LoVo (cell line): ENCODE measurements at places on chromosomes 2 and 18.

- DNase-seq, result peak; percentile 17
Measured at GRCh38 chr2:173079973-173080860, 4.6 kb downstream of the MAP3K20 start.

- no peak for DNase-seq
Measured at GRCh38 chr18:708096-708495, 4.3 kb downstream of the ENOSF1 start.

DNA sequence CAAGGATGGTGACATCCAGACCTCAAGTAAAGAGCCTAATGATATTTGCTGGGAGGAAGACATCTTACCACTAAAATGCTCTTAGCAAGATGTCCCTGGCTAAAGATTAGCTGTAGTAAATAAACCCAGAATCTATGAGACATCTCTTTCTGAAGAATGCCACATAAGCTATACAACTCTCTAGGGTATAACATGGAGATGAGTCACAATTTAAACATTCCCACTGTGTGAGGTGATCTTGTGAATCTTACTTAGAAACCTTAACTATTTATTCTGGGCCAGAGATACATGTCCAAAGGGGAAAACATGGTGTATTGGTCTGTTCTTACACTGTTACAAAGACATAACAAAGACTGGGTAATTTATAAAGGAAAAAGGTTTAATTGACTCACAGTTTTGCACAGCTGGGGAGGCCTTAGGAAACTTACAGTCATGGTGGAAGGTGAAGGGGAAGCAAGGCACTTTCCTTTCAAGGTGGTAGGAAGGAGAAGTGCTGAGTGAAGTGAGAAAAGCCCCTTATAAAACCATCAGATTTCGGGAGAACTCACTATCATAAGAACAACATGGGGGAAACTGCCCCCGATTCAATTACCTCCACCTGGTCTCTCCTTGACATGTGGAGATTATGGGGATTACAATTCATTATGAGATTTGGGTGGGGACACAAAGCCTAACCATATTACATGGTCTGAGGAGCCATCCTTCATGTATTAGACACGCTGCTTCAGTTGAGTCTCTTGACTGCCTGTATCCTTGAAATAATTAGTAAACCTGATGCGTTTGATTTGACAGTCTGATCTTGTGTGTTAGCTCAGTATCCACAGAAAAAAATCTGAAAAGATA is 17.1 kb downstream of the KRCC1 start:
- DNase-seq, result peak; percentile 46

- no peak for DNase-seq
Measured at GRCh38 chr18:28875059-28875458, 698.1 kb upstream of the CDH2 start.

DNA sequence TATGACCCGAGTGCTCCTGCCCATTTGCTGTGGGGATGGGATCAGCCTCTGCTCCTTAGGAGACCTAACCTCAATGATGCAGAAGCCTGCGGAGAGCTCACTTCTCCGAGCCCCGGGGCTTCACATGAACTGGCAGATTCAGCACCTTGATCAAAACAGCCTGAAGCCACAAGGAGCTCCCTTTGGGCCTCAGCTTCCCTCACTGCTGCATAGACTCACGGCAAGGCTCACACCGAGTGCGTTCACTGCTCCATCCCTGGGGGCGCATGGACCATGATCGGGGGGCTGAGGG is 33.0 kb downstream of the CRACDL start:
- DNase-seq, result no peak

GRCh38 chr2:238521870-238522269 is 95.1 kb downstream of the ASB1 start:
- DNase-seq, result no peak

DNA sequence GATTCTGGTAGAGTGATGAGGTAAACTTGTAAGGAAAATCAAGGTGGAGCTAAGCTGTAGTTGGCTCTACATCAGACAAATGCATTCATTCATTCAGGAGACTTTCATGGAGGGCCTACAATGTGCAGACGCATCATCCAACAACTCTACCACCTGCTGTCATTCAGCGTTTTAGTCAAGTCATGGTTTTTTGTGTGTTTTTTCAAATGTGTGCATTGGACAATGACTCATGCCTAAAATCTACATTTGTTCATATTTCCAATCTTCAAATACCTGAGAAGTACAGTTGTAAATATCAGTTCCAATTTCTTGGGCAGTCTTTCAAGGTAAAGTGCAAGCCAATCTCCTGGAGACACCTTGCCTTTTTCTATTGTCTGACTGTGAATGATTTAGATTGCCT is 108.0 kb upstream of the LGALSL start:
- DNase-seq, result no peak

- DNase-seq, result no peak
Measured at GRCh38 chr2:132400901-132401240, 15.7 kb upstream of the GPR39 start.

DNA sequence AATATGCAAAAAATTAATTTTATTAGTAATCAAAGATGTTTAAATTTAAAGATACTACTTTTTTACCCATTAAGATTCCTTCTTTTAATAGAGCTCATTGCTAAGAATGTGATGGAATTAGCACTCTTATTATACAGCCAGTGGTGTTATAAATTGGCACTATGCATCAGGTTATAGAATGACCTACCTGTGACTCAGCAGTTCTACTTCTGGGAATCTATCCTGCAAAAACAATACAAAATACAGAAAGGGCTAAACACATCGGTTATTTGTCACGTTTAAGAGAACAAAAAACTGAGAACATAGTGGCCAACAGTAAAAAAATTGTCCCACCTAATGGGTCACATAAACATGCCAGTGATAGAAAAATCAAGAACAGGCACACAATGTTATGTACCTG is 9.4 kb upstream of the ADD2 start:
- DNase-seq, result no peak

GRCh38 chr2:29000481-29000880 is 19.4 kb downstream of the TOGARAM2 start:
- no peak for DNase-seq

- DNase-seq, result no peak
Measured at GRCh38 chr18:36734596-36734995, 94.2 kb downstream of the TPGS2 start.

DNA sequence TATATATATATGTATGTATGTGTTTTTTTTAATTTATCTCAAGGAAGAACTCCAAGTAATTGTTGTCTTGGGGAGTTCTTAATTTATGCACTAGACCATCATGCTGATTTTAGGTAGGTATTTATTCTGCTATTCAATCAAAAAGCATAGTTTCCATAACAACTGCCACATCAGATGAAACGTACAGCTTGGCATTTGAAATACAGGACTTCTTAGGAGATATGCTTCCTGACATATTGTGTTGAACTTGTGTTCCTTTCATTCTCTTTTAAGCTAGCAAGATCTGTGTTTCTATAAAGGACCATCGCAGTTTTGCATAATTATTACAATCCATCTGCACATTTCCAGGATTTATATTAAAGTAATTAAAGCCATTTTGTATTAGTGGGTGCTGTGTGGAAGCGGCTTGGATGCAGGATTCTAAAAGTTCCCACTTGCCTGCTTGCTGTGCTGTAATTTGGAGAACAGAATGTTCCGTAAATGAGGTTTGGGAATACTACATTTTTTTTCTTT is 343.5 kb upstream of the FANCL start:
- DNase-seq, result no peak

GRCh38 chr2:56753182-56753581 is 569.4 kb downstream of the CCDC85A start:
- DNase-seq, result no peak

- no peak for DNase-seq
Measured at GRCh38 chr18:46449033-46449432, 208.0 kb downstream of the LOXHD1 start.

DNA sequence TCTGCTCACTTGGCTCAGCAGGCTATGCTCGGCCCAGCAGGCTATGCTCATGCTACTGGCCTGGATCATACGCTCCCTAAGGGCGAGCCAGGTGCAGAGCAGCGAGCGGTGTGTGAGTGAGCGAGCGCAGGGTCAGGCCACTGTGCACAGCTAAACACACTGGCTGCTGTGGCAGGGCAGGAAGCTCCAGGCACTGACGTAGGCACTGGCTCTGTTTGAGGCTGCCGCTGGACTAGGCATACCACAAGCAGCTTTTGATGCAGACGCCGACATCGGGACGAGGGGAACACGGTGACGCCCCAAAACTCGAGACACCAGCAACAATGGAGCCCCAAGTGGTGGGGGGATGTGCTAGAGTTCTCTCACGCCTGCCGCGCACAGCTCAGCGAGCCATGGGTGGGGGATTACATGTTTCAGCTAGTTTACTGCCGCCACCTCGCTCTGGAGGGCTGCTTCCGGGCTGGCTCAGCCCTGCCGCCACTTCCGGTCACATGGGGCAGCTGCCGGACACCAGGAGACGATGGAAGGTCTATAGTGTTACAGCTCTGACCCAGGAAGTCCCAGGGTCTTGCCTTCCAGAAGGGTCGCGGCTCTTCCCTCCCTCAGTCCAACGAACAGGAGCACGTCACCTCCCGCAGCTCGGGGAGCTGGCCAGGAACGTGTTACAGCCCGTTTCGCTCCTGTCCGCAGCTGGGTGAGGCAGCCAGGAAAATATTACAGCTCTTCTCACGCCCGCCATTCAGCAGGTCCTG is 1176.9 kb upstream of the LRRTM1 start:
- no peak for DNase-seq

GRCh38 chr2:63582873-63583272 is 5.4 kb downstream of the WDPCP start:
- DNase-seq, result no peak

- DNase-seq, result no peak
Measured at GRCh38 chr2:55063713-55064323, 13.6 kb upstream of the RTN4 start.

- no peak for DNase-seq
Measured at GRCh38 chr2:194090251-194090905, 1566.6 kb upstream of the SLC39A10 start.

- no peak for DNase-seq
Measured at GRCh38 chr2:216994353-216994854, 134.5 kb upstream of the TNP1 start.

- DNase-seq, result no peak
Measured at GRCh38 chr2:235606004-235606715, 112.3 kb downstream of the AGAP1 start.

DNA sequence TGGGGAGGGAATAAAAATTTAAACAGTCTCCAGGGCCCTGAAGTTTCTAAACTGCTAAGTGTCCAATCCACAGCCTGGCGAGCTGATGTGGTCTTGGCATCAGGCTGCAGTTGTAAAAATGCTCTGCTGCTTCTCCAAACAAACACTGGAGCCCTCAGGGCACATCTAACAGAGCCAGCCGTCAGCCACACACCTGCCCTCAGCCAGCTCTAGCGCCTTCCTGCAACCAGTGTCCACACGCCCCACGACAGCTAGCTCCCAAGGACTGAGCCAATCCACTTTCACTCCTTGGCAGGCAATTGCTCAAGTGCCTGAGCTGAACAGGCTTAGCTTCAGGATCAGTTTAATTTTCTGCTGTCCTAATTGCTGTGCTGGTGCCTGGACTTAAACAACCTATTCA is 446.4 kb upstream of the RAB12 start:
- DNase-seq, result no peak

GRCh38 chr2:95273566-95274290 is 521 bp upstream of the PROM2 start:
- no peak for DNase-seq

DNA sequence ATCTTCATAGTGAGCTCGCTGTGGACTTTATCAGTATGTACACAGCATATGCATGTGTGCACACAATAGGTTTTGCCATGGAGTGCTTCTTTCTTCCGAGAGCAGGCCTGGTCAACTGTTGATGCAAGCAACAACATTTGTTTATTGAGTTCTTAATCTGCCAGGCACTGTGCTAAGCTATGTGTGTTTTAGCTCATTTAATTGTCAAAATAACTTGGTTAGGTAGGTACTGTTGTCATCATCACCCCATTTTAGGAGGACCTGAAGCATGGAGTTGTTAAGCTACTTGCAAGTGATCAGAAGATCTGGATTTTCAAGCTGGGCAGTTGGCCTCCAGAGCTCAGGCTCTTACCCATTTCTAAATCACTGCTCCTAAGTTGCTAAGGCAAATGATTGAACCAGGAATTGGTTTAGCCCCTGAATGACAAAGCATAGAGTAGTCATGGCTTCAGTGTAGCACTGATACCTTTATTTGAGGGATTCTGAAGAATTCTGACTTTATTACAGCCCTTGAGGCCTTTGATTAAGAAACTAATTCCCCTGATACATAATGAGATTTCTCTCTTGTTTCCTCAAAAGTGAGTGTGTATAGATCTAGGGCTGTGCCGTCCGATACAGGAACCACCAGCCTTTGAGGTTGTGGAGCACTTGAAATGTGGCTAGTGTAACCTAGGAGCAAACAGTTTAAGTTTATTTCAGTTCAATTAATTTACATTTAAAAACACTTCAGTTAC is 132.9 kb downstream of the FMNL2 start:
- DNase-seq, result no peak

- DNase-seq, result no peak
Measured at GRCh38 chr18:24220318-24220688, 81.4 kb downstream of the CABYR start.

DNA sequence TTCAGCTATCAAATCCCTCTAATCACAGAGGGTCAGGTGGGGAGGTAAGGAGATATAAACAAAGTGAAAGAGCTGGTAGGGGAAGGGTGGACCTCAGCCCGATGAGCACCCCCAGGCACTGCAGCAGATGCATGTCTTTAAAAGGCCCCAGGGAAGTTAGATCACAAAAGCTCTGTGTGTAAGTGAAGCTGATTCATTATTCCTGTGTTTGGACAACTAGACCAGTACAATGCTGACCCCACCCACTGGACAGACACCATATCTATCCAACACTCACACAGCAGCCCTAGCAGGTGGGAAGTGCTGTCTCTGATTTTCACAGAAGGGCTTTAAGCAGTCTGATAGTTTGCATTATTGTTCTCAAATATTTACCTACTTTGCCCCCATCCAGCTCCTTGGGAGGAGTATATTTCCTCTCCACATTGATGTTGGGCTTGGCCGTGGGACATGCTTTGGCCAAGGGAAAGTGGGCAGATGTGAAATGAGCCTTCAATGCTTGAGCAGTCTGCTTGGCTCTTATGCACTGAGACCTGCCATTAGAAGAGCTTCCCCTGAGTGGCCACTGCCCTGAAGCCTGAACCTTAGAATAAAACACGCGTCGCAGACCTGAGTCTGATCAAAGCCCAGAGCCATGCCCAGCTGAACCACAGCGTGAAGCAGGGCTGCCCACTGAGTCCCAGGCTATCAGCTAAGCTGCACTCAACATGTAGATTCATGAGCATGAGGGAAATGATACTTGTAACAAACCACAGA is 111.4 kb downstream of the COPS8 start:
- DNase-seq, result no peak

- no peak for DNase-seq
Measured at GRCh38 chr2:231351648-231352047, 43.9 kb upstream of the B3GNT7 start.

GRCh38 chr2:226515344-226516055 is 284.1 kb downstream of the IRS1 start:
- no peak for DNase-seq

GRCh38 chr2:233240897-233241296 is 10.6 kb upstream of the ATG16L1 start:
- DNase-seq, result no peak
